Mesothelial cell of epicardium (in vitro differentiated cells): ENCODE measurements at places on chromosomes 6 and 20.

GRCh38 chr6:47633141-47633540 is 65.2 kb upstream of the ADGRF4 start:
- no peak for DNase-seq

DNA sequence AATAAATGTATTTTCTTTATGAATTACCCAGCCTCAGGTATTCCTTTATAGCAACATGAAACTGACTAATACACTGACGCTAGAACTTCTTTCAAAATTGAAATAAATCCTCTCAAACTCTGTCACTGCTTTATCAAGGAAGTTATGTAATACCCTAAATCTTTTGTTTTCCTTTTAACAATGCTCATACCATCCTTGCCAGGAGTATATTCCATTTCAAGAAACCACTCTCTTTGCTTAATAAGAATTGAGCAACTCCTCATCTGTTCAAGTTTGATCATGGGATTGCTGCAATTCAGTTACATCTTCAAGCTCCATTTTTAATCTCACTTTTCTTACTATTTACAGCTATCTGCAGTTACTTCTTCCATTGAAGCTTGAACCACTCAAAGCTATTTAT is 707.6 kb upstream of the MARCKS start:
- no peak for DNase-seq

GRCh38 chr20:20658871-20659431 is 53.5 kb downstream of the RALGAPA2 start:
- no peak for DNase-seq

DNA sequence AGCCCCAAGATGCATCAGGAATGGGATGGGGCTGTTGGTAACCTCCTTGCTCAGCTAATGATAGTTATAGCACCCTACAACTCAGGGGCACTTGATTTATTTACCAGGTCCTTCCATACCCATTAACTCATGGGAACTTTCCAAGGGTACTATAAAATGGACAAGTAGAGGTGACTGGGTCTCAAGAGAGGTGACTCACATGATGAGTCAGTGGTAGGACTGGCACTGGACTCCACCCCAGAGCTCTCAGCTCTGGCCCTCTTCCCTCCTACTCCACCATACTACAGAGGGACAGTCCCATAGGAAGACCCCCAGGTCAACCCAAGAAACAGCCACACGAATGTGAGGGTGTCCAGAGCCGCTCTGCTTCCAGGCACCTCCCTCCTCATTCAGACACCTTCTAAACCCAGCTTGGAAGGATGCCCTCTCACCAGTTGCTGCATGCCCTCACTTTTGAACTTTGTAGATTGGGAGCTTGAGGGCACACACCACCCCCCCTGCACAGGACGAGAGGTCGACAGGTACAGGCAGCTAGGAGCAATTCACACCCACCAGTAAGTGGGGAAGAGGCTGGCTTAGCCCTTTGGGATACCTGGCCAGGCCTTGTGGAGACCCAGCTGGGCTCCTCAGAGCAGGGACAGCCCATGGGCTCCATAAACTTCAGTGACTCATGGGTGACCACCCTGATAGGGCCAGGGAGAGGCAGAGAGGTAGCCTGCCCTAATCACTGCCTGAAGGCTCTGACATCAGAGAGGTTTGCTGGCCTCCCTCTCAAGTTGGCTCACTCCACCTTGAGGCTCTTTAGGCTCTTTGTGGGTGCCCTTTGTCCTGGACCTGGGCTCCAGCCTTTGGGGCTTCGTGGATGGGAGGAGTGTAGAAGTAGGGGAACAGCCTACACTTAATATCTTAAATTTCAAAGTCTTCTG is 81.6 kb upstream of the MLN start:
- DNase-seq, result no peak

DNA sequence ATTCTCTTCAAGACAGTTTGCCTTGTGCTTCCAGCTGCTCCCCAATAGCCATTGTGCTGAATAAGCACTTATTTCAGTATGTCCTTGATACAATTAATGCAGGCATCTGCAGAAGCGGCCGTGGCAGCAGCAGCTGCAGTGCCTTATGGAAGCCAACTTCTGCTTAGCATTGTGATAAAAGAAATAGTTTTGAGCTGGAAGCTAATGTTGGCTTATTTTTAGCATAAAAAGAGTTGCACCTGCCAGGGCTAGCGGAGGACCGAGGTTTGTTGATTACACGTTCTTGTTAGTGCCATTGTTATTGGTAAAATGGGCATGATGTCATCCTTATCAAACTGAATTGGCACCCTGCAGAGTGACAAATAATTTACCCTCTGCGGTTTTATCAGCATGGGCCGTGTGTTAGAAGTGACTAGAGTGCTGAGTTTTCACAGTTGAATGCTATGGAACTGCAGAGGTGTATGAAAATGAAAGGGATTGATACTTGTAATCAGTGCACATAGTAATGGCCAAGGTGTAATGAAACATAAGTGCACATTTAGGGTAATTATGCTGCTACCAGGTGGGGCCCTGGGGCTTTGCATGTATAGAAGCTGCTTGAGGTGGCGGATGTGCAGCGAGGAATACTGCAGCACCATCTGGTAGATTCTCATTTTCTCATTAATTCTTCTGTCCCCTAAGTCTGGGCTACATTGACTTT is 334.3 kb downstream of the CDKAL1 start:
- DNase-seq, result no peak

- DNase-seq, result no peak
Observed at GRCh38 chr6:29728173-29728874, 5.1 kb downstream of the HLA-F start.

DNA sequence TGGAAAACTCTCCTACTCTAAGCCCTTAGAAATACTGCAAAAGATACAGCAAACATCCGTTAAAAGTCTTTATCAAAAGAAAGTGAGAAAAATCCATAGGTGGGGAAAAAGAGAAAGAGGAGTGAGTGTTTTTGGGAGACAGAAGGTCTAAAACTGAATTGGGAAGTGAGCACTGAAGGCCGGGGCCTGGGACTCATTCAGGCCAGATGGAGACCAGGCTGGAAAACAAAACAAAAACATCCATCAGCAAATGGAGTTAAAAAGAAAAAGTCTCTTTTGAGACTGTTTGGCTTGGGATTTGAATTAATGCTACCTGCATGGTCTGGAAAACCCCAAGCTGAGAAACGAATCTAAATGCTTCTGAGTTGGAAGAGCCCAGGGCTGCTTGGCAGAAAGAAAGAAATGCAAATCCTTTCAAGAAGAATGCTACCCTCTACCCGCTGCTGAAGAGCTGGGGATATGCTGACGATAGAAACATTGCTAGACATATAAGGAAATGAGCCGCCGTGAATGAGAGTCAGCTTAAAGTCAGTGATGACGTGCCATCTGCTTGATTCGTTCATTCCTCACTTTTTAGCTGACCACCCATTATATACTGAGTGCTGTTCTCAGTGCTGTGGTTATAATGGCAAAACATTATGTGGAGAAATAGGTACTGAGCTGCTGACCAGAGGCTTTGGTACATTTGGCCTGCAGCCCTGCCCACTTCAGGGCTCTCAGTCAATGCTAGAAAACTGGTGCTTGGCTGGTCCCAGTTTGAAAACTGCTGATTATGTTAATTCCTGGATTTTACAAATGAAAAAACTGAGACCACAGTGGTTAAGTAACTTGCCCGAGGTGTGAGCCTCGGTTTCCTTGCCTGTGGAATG is 28.0 kb upstream of the TULP4 start:
- DNase-seq, result no peak

GRCh38 chr6:74137911-74138310 is 441.9 kb downstream of the CD109 start:
- DNase-seq, result no peak

DNA sequence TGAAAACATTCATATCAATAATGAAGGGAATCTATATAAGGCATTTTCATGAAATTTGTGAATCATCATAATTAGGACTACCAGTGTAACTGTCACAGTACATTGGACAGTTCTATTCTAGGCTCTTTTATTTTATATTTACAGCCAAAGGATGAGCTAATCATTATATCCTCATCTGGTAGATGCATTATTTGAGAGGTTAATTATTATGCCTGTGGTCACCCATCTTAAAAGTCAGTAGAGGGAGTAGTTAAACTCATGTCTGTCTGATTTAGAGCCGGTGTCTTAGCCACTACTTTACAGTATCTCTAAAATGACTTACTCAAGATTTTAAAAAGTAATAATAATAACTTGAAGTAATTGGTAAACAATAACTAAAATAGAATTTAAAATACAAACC is 899.3 kb upstream of the MAP3K7 start:
- DNase-seq, result no peak

- DNase-seq, result no peak
Observed at GRCh38 chr6:112773187-112773586, 426.1 kb downstream of the RFPL4B start.

DNA sequence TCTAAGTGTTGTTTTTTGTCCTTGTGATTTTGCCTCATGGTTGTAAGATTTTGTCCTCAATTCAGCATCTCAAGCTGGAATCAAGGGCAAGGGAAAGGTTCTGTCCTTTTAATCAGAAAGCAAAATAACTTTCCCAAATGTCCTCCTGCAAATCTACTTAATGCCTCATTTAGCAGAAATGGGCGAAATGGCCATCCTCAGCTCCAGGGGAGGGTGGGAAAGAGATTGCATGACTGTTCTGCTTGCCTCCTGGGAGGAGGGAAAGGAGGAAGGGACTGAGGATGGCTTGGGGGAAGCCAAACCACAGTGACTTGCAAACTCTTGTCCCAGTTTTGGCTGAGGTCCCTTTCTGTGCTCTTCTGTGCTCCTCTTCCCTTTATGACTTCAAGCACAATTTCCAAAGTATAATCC is 43.4 kb downstream of the TNFAIP3 start:
- DNase-seq, result no peak

DNA sequence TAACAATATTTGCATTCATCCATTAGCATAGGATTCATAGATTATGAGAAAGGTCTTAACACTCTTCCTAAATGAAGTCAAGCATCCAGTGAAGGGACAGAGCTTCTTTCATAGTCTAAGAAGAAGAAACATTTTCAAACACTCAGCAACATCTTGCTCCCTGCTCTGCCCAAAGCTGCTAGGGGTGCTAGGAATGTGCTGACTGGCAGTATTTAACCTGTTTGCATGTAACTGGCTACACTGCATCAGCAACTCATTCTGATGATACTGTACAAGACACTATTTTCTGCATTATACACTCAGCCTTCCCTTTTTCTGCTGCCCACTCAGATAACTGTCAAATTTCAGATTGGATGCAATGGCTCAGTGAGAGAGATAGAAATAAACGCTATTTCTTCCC is 495.1 kb upstream of the ARID1B start:
- no peak for DNase-seq

- DNase-seq, result no peak
Observed at GRCh38 chr20:54491506-54491905, 16.1 kb downstream of the DOK5 start.

- no peak for DNase-seq
Observed at GRCh38 chr6:170147056-170147787, 143.7 kb downstream of the DLL1 start.

GRCh38 chr6:151389618-151390275 is 1.6 kb downstream of the ZBTB2 start:
- DNase-seq, result no peak

DNA sequence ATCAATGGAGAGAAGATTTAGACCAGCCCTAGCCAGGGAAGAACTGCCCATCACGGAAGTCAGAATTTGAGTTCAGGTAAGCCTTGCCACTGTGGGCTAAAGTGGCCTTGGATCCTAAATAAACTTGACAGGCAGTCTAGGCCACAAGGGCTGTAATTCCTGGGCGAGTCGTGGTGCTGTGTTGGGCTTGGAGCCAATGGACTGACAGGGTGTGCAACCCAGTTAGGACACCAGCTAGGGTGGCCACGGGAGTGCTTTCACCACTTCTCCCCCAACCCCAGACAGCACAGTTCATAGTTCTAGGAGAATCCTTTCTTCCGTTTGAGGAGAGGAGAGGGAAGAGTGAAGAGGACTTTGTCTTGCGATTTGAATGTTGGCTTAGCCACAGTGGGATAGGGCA is 422.4 kb downstream of the DOK5 start:
- DNase-seq, result no peak

GRCh38 chr6:143969077-143969476 is 39.0 kb downstream of the PLAGL1 start:
- DNase-seq, result no peak

DNA sequence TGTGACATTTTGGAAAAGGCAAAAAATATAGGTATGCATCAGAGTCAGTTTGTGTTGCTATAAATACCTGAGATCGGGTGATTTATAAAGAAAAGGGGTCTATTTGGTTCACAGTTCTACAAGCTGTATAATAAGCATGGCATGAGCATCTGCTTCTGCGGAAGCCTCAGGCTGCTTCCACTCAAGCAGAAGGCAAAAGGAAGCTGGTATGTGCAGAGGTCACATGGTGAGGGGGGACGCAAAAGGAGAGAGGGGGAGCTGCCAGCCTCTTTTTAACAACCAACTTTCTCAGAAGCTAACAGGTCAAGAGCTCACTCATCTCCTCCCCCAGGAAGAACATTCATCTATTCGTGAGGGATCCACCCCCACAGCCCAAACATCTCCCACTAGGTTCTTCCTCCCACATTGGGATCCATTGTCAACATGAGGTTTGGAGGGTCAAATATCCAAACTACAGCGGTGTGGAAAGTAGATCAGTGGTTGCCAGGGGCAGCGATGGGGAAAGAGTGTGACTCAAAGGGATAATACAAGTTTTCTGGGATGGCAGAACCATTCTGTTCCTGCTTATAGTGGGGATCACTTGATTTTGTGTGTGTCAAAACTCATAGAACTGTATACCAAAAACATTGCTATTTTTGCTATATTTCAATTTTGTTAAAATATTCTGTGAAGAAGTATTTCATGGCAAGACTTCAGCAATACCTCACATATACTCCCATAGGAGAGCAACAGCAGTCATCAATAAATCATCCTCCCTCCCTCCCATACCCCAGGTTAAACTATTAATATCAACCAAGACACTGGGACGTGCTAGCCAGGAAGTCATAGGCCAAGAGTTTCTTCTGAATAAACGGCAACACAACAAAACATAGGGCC is 9.9 kb upstream of the FAM50B start:
- DNase-seq, result no peak

DNA sequence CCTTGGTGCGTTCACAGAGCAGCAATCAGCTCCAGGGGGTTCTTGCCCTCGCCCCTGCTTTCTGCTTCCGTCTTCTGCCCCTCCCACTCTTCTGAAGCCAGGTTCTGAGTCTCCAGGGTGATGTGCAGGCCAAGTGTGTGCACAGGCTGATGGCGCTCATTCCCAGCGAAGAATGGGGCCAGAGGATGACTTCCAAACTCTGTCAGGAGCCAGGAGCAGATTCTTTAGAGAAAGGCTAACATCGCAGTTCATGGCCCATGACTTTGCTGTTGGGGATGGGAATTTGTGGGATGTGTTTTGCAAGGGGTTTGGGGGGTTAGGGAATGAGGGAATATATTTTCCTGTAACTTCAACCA is 56.1 kb upstream of the CCN6 start:
- DNase-seq, result no peak
